HCT116 (cell line): ENCODE measurements at places on chromosomes 16 and 17. TPM values are rescaled to one million over a fixed set of nuclear protein-coding genes. Genes with fewer than 3 reads are reported as not detected.

Gene CYGB
- total RNA-seq, result 0.66 TPM

Gene CASKIN1
- 5.9 TPM for total RNA-seq

Gene CRYBA1
- total RNA-seq, result not detected

Gene RAC3
- 120 TPM for total RNA-seq

Gene OR4D1
- total RNA-seq, result not detected

Gene SBK1
- total RNA-seq, result 19.2 TPM

Gene NXPH3
- 0.10 TPM for total RNA-seq

Gene PNMT
- total RNA-seq, result not detected

Gene SEPTIN1
- total RNA-seq, result 3.4 TPM

Gene NOXO1
- 10.0 TPM for total RNA-seq

Gene OR1A1
- not detected for total RNA-seq

Gene SOX9
- 69.2 TPM for total RNA-seq

Gene MYO19
- total RNA-seq, result 167 TPM

Gene MMP15
- 38.5 TPM for total RNA-seq

Gene RND2
- 0.66 TPM for total RNA-seq

Gene AOC2
- 8.0 TPM for total RNA-seq

Gene ARMC7
- total RNA-seq, result 43.2 TPM

Gene ELMO3
- 45.8 TPM for total RNA-seq

Gene OR2C1
- total RNA-seq, result not detected

Gene ITGAD
- 0.12 TPM for total RNA-seq

Gene UBE2I
- 212 TPM for total RNA-seq

Gene CTF1
- 1.4 TPM for total RNA-seq

Gene MGAT5B
- 4.4 TPM for total RNA-seq

Gene C16orf96
- 0.10 TPM for total RNA-seq

Gene SEC14L5
- total RNA-seq, result 0.27 TPM

Gene DNAH9
- not detected for total RNA-seq

Gene STXBP4
- total RNA-seq, result 13.6 TPM

Gene STH
- total RNA-seq, result not detected

Gene VASN
- 6.3 TPM for total RNA-seq

Gene KRTAP4-5
- not detected for total RNA-seq

Gene CIBAR2
- 0.27 TPM for total RNA-seq

Gene SNX11
- 26.8 TPM for total RNA-seq

Gene TBCD
- 152 TPM for total RNA-seq

Gene GPRC5B
- total RNA-seq, result 7.2 TPM

Gene TBC1D3H
- not detected for total RNA-seq

Gene CD300A
- total RNA-seq, result 0.71 TPM

Gene SLC12A4
- 46.0 TPM for total RNA-seq

Gene PPM1E
- total RNA-seq, result 0.02 TPM

Gene CES5A
- total RNA-seq, result not detected

Gene NLRC3
- 0.15 TPM for total RNA-seq

Gene SYT17
- total RNA-seq, result 10.3 TPM

Gene TBC1D16
- 31.1 TPM for total RNA-seq

Gene HSPB9
- not detected for total RNA-seq

Gene MLKL
- 8.3 TPM for total RNA-seq

Gene CFAP97D1
- 0.15 TPM for total RNA-seq

Gene B4GALNT2
- not detected for total RNA-seq

Gene TEKT3
- 0.64 TPM for total RNA-seq

Gene PPP1R27
- not detected for total RNA-seq

Gene CDR2L
- total RNA-seq, result 26.5 TPM

Gene RBBP6
- total RNA-seq, result 52.4 TPM

Gene KRT9
- total RNA-seq, result 0.15 TPM

Gene PHLPP2
- 9.0 TPM for total RNA-seq

Gene AFMID
- 65.8 TPM for total RNA-seq

Gene HOXB9
- total RNA-seq, result 40.1 TPM

Gene KCNH4
- total RNA-seq, result not detected

Gene GLIS2
- 18.2 TPM for total RNA-seq

Gene PRR35
- total RNA-seq, result not detected

Gene C16orf74
- 30.0 TPM for total RNA-seq

Gene DPEP2
- total RNA-seq, result not detected
